ENCODE measurements at places on chromosomes 7 and 10. TPM values are rescaled to one million over a fixed set of nuclear protein-coding genes. Genes with fewer than 3 reads are reported as not detected.

GRCh38 chr10:70074165-70074564, 21.5 kb downstream of the MACROH2A2 start:
- H3K36me3 ChIP-seq: no peaks in the 10 kb centered on the region
- no peak for DNase-seq
- H3K27me3 ChIP-seq: no peaks in the 10 kb centered on the region

- no peak for DNase-seq
- no peaks in the 10 kb centered on the region for H3K27me3 ChIP-seq
- no peak overlapping the region for H3K27ac ChIP-seq
Observed at GRCh38 chr10:10128387-10128786, 889.3 kb upstream of the CELF2 start.

DNA sequence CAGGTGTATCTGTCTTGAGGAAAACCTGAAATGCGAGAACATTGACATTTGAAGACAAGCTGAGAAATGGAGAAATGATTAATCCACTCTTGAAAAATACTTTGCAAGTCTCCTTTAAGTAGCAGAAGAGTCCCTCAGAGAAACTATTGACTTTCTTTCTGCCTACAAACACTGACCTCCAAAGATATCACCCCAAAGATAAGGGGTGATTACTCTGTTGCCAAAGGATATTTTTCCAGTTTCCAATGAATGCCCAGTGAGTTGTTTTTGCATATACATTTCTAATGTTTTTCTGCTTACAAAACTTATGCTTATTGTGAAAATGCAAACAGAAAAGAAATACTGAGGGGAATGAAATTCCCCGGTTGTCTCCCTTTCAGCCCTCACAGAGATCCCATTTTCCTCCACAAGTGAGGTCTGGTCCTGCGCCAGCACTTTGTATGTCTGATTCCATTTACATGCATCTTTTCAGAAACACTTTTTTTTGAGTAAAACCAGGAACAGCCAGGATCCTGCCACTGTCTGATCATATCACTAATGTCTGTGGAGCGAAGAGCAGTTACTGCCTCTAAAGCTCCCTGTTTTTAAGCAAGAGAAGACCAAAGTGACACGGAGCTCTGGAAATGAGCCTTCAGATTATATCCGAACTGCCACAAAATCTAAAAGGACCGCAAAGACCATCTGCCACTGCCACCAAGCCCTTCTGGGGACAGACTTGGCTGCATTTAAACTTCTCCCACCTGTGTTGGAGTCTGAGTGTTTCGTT, 82.9 kb upstream of the PDCD4 start:
- peaks cover 6% of the 10 kb centered on the region for H3K4me1 ChIP-seq
- no peaks in the 10 kb centered on the region for H3K36me3 ChIP-seq
- H3K27me3 ChIP-seq: no peaks in the 10 kb centered on the region
- H3K4me3 ChIP-seq: no peak overlapping the region

GRCh38 chr10:129280908-129281586, 186.0 kb upstream of the MGMT start:
- no peak overlapping the region for H3K4me3 ChIP-seq
- no peaks in the 10 kb centered on the region for H3K4me1 ChIP-seq
- no peaks in the 10 kb centered on the region for H3K27me3 ChIP-seq
- no peaks in the 10 kb centered on the region for H3K36me3 ChIP-seq
- H3K27ac ChIP-seq: no peak overlapping the region
- DNase-seq: no peak

DNA sequence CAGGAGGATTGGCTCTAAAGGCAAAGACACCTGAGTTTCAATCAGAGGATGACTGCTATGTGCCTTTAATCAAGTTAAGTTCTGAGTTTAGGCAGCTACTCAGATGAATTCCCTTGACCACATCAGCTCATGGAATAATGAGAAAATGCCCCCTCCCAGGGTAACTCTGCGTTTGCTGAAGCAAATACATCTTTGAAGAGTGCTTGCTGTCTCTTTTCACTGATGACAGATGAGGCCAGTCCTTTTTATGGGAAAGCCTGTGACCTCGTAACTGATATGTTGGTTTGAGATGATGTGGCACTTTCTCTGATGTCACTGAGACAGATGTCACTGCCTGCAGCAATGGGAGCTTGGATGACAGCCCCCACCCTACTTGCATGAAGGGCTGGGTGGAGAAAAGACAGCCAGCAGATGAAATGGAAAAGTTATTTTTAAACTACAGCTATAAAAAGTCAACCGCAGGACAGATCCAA, 43.7 kb upstream of the DGKI start:
- H3K4me3 ChIP-seq: no peak overlapping the region
- DNase-seq: no peak
- no peaks in the 10 kb centered on the region for H3K27me3 ChIP-seq
- peaks cover 3% of the 10 kb centered on the region for H3K36me3 ChIP-seq
- H3K4me1 ChIP-seq: no peaks in the 10 kb centered on the region

GRCh38 chr7:121019018-121019417, 30.5 kb downstream of the CPED1 start:
- H3K27me3 ChIP-seq: no peaks in the 10 kb centered on the region
- H3K36me3 ChIP-seq: no peaks in the 10 kb centered on the region
- no peaks in the 10 kb centered on the region for H3K4me1 ChIP-seq
- DNase-seq: no peak

GRCh38 chr10:122733443-122733842, 33.8 kb upstream of the C10orf120 start:
- DNase-seq: no peak
- H3K4me3 ChIP-seq: no peak overlapping the region

- no peaks in the 10 kb centered on the region for H3K36me3 ChIP-seq
- no peak for DNase-seq
- H3K4me3 ChIP-seq: no peak overlapping the region
- H3K27me3 ChIP-seq: no peaks in the 10 kb centered on the region
Observed at GRCh38 chr10:101835362-101835761, 8.2 kb downstream of the KCNIP2 start.

DNA sequence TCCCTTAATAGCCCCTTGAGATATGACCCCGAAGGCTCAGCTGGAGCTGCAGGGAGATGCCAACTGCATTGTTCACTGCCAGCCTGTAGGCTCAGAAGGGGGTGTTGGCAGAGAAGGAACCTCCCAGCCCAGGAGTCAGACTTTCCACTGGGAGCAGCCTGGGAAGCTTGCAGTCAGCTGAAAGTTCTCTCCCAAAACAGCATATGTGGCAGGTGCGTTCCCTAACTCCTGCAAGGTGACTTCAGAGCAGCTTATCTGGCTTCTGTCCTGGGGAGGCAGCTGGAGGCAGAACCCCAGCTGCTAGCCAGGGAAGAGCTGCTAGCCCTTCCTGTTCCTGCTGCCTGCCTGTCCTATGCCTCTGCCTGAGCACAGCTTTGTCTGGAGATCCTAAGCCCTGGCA, 8.1 kb downstream of the SFTPA2 start:
- H3K27ac ChIP-seq: no peak overlapping the region
- H3K36me3 ChIP-seq: no peaks in the 10 kb centered on the region
- DNase-seq: no peak
- peaks cover 5% of the 10 kb centered on the region for H3K4me1 ChIP-seq
- no peaks in the 10 kb centered on the region for H3K27me3 ChIP-seq
- H3K4me3 ChIP-seq: no peak overlapping the region

- no peaks in the 10 kb centered on the region for H3K4me1 ChIP-seq
- H3K27ac ChIP-seq: no peak overlapping the region
- DNase-seq: no peak
- H3K27me3 ChIP-seq: no peaks in the 10 kb centered on the region
- H3K4me3 ChIP-seq: no peak overlapping the region
Observed at GRCh38 chr10:71985542-71986250, 21.5 kb downstream of the CHST3 start.

DNA sequence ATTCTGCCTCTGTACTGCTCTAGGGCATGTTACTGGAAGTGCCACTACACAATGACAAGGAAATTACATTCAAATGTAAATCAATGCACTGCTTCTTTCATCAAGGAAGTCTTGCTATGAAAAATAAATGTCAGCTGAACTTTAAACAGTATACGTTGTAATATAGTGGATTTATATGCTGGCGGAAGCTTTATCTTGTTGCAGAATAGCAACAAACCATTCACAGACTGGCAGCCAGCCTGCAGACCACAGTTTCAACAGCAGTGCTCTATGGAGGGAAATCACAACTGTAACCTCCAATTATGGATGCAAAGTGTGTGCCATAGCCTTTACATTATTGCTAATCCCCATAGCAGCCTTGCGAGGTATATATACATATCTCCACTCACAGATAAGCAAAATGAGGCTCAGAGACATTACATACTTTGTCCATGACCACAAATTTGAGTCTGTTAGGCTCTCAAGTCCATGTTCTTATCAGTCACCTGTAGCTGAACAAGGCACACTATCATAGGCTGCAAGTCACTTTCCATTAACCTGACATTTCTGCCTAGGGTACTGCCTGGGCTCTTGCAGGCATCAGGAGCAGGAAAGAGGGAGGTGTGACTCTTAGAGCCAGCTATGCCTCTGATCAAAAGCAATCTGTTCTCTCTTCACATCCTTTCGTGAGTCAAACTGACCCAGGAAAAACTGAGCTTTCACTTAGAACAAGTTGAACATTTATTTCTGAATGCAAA, 22.6 kb downstream of the COL28A1 start:
- H3K4me1 ChIP-seq: no peaks in the 10 kb centered on the region
- no peaks in the 10 kb centered on the region for H3K27me3 ChIP-seq
- H3K36me3 ChIP-seq: no peaks in the 10 kb centered on the region

- no peak for DNase-seq
- H3K4me3 ChIP-seq: no peak overlapping the region
- no peaks in the 10 kb centered on the region for H3K27me3 ChIP-seq
- no peaks in the 10 kb centered on the region for H3K36me3 ChIP-seq
- peaks cover 5% of the 10 kb centered on the region for H3K4me1 ChIP-seq
Observed at GRCh38 chr7:70599446-70600190, 532.3 kb upstream of the GALNT17 start.

- H3K27ac ChIP-seq: no peak overlapping the region
- no peaks in the 10 kb centered on the region for H3K36me3 ChIP-seq
- no peak for DNase-seq
- H3K27me3 ChIP-seq: no peaks in the 10 kb centered on the region
- H3K4me1 ChIP-seq: peaks cover 89% of the 10 kb centered on the region
Observed at GRCh38 chr10:6056411-6057135, 5.6 kb downstream of the IL2RA start.

- H3K4me3 ChIP-seq: no peak overlapping the region
- H3K4me1 ChIP-seq: no peaks in the 10 kb centered on the region
- DNase-seq: no peak
- no peaks in the 10 kb centered on the region for H3K27me3 ChIP-seq
Observed at GRCh38 chr10:94076325-94076841, 82.7 kb downstream of the PLCE1 start.

GRCh38 chr7:370775-371118, 80.8 kb downstream of the FOXL3 start:
- peaks cover 13% of the 10 kb centered on the region for H3K4me1 ChIP-seq
- no peaks in the 10 kb centered on the region for H3K27me3 ChIP-seq
- DNase-seq: no peak
- no peak overlapping the region for H3K4me3 ChIP-seq
- H3K27ac ChIP-seq: no peak overlapping the region

- H3K27ac ChIP-seq: no peak overlapping the region
- H3K4me3 ChIP-seq: no peak overlapping the region
- no peaks in the 10 kb centered on the region for H3K4me1 ChIP-seq
Observed at GRCh38 chr10:98316170-98316569, 48.2 kb upstream of the LOXL4 start.

- H3K27ac ChIP-seq: no peak overlapping the region
- H3K4me1 ChIP-seq: no peaks in the 10 kb centered on the region
- no peak overlapping the region for H3K4me3 ChIP-seq
Observed at GRCh38 chr10:86942441-86943315, 14.7 kb downstream of the MMRN2 start.

- DNase-seq: no peak
- no peaks in the 10 kb centered on the region for H3K27me3 ChIP-seq
- H3K4me1 ChIP-seq: no peaks in the 10 kb centered on the region
- no peak overlapping the region for H3K4me3 ChIP-seq
- H3K36me3 ChIP-seq: no peaks in the 10 kb centered on the region
Observed at GRCh38 chr7:66047426-66047825, 28.2 kb upstream of the ASL start.

- H3K27me3 ChIP-seq: no peaks in the 10 kb centered on the region
- no peak for DNase-seq
- no peak overlapping the region for H3K4me3 ChIP-seq
- no peak overlapping the region for H3K27ac ChIP-seq
Observed at GRCh38 chr7:114214466-114214865, 200.1 kb upstream of the FOXP2 start.

GRCh38 chr7:22001345-22002004, 55.8 kb upstream of the CDCA7L start:
- H3K27me3 ChIP-seq: no peaks in the 10 kb centered on the region
- no peaks in the 10 kb centered on the region for H3K4me1 ChIP-seq

GRCh38 chr7:40545739-40546138, 410.9 kb downstream of the SUGCT start:
- H3K27me3 ChIP-seq: no peaks in the 10 kb centered on the region
- H3K36me3 ChIP-seq: no peaks in the 10 kb centered on the region
- no peak overlapping the region for H3K4me3 ChIP-seq
- H3K27ac ChIP-seq: no peak overlapping the region
- no peak for DNase-seq

DNA sequence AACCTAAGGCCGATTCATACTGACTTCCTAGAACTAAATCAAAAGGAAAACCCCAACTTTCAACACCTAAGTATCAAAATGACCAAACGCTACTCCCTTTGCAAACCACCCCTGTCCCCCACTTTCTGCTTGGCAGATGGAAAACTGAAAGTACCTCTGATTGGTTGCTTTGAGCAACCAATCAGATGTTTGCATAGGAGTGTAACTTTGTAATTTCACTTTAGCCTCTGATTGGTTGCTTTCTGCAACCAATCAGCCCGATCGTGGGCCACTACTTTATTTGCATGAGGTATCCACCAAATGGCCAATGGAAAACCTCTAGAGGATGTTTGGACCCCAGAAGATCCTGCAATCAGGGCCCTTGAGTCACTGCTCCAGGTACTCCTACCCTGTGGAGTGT, 12.3 kb upstream of the SNX10 start:
- H3K4me3 ChIP-seq: peak overlapping the region; percentile 17
- no peaks in the 10 kb centered on the region for H3K36me3 ChIP-seq
- peak; percentile 27 for DNase-seq
- H3K27ac ChIP-seq: no peak overlapping the region

GRCh38 chr7:79828866-79829265, 305.8 kb upstream of the GNAI1 start:
- H3K4me3 ChIP-seq: no peak overlapping the region
- no peaks in the 10 kb centered on the region for H3K36me3 ChIP-seq
- H3K27ac ChIP-seq: no peak overlapping the region

GRCh38 chr7:936386-937054, 18.0 kb downstream of the ADAP1 start:
- H3K27me3 ChIP-seq: no peaks in the 10 kb centered on the region
- H3K36me3 ChIP-seq: no peaks in the 10 kb centered on the region
- no peak overlapping the region for H3K4me3 ChIP-seq

- DNase-seq: no peak
- H3K27ac ChIP-seq: no peak overlapping the region
- H3K4me3 ChIP-seq: no peak overlapping the region
- no peaks in the 10 kb centered on the region for H3K4me1 ChIP-seq
- no peaks in the 10 kb centered on the region for H3K36me3 ChIP-seq
Observed at GRCh38 chr10:106158241-106158640, 1006.3 kb downstream of the SORCS1 start.

The TMEM229A gene
- total RNA-seq: not detected

The OR6V1 gene
- total RNA-seq: not detected

The EBF3 gene
- not detected for total RNA-seq

The GATA3 gene
- total RNA-seq: 61.9 TPM

The ASIC3 gene
- 10.6 TPM for total RNA-seq

The ERLIN1 gene
- 11.6 TPM for total RNA-seq

The PILRA gene
- total RNA-seq: 5.8 TPM

The MET gene
- 0.47 TPM for total RNA-seq
